Activated T-cell treated with anti-CD3 and anti-CD28 coated beads for 1 hour (primary cell): ENCODE measurements at places on chromosomes 1 and 21.
A peak's percentile ranks its signal among the peaks of the same experiment; 100 is the strongest.

DNA sequence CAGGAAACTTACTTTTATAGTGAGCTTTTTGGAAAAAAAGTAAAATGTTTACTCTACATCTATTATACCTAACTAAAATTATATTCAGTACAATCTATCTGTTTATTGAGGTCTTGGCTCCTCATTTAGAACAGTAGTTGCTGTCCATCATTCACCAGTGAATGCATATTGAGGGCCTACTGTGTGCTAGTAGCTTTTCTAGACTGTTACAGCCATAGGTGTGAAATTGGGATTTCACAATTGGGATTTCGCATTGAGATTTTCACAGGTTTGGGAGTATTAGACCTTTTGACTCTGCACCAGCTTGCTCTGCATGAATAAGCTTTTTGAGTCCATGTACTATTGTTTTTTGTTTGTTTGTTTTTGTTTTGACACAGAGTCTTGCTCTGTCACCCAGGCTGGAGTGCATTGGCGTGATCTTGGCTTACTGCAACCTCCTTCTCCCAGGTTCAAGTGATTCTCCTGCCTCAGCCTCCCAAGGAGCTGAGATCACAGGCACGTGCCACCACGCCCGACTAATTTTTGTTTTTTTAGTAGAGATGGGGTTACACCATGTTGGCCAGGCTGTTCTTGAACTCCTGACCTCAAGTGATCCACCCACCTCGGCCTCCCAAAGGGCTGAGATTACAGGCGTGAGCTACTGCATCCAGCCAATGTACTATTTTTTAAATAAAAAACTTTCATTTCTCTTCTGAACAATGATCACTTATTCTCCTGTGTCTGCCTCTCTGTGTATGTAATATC, 47.2 kb upstream of the ERRFI1 start:
- DNase-seq, result no peak

DNA sequence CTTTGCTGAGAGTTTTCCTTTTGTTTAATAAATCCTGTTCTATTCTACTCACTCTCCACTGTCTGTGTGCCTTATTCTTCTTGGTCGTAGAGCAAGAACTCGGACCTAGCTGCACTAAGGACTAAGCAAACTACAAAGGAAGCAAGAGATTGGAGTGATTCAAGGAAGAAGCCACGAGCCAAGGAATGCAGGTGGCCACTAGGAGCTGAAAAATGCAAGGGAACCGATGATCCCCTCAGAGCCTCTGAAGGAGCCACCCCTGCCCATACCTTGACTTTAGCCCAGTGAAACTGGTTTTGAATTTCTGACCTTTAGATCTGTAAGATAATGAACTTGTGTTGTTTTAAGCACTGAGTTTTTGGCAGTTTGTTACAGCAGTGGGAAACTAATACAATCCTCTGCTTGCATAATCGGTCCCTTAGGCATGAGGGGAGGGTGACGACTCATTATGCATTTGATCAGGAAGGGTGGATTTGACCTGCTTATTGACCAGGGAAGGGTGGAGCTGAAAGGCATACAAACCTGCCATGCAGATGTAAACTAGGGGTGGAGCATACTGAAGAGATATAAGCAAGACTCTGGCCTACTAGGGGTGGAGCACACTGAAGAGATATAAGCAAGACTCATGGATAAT, 6.2 kb upstream of the CA6 start:
- DNase-seq, result no peak

- DNase-seq, result no peak
These were observed 1.4 kb downstream of the PFKFB2 start for GRCh38 chr1:207054491-207054890.

DNA sequence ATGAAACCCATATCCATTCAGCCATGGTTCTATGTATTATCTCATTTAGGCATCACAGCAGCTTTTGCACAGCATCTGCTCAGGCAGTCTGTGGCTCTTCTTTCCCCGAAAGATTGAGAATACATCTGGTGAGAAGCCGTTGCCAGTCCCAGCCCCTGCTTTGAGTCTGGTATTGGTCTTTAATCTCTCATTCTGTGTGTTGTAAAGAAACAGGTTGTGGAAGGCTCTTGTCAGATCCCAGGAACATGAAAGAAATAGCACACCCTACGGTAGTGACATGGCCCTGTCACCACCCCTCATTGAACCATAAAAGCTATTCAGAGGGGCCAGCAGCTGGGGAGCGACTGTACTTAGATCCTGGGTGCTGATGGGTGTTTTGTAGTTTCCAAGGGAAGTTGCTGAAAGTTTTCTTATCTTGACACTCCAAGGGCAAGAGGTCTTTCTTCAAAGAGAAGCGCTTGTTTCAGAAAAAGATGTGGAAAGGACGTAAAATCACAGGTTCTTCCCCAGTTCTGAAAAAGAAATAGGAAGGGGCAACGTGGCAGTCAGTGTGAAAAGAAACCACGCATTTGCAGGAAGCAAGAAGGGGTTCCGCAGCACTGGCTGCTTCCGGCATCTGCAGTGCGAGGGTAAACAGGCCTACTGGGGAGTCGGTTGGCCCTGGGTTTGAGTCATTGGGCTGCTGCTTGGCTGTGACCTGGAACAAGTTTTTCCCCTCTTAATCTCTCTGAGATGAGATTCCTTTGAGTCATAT, 145.0 kb downstream of the DHRS3 start:
- DNase-seq, result peak; percentile 51

DNA sequence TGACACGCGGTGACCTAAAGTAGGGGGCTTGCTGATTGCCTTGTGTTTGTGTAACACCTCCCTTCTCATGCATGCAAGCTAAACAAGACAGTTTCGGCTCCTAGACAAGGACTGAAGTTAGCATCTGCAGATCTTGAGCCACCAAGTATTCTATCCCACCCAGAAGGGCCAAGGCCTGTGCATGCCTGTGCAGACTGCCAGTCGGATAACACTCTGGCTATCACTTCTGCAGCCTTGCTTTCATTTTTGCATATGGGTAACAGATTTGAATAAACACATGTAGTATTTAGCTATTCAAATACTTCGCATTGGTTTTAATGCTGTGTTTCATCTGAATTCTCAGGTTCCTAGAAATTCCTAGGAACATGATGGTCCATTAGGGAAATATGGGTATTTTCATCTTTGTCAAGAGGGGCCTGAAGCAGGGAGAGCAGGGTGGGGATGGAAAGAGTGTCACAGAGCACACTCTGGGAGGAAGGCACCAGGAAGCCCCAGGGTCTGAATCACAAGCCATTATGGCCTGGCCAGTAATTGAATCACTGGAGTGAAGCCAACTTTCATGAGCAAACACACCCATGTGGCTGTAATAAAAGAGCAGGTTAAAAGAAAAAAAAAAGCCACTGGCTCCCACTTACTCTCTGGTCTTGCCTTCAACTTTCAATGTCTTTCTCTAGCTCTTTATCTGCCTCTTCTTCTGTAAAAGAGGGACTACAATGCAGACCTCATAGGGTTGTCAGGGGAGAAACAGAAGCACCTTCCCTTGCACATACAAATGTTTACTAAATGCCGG, 28.3 kb downstream of the GADD45A start:
- DNase-seq, result no peak

DNA sequence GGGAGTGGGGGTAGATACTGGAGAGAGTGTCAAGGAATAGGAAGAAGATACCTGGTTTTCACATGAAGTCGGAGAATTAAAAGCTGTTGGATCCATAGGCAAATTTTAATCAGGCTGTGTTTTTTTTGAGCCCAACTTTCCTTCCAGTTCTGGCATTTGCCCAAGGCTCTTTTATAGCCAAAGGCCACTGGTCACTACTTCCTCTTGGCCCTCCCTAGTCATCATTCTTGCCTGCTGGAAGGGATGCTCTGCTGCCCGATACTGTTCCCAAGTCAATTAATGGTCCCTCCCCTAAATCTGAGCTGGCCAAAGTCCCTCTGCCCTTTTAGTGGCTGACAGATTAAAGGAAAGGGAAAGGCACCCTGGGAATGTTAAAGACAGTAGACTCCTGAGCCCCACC, 102.8 kb upstream of the ZNF648 start:
- no peak for DNase-seq

DNA sequence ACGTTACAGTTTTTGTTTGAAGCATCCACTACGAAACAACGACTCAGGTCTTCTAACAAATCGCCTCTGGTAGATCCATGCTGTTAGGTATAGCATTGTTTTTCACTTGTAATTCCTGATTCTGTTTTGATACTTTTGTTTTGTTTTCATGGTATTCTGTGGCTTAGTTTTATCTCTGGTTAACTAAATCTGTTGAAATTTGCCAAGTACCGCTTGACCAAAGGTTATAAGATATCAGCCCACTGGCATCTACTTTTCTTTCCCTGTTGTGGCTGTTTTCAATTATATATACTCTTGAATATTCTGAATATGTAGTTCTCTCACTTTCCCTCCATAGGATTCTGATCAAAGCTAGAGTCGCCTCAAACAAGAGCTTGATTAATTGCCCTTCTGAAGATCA, 274.8 kb upstream of the C1orf105 start:
- no peak for DNase-seq

GRCh38 chr1:66725885-66726665, 26.2 kb upstream of the DYNLT5 start:
- DNase-seq, result peak; percentile 14

GRCh38 chr1:180154003-180154324, 705 bp upstream of the QSOX1 start:
- DNase-seq, result no peak

GRCh38 chr1:241998412-241998921, 431 bp downstream of the MAP1LC3C start:
- peak; percentile 23 for DNase-seq

- DNase-seq, result no peak
These were observed 20.0 kb downstream of the OLFML3 start for GRCh38 chr1:113999233-113999632.

DNA sequence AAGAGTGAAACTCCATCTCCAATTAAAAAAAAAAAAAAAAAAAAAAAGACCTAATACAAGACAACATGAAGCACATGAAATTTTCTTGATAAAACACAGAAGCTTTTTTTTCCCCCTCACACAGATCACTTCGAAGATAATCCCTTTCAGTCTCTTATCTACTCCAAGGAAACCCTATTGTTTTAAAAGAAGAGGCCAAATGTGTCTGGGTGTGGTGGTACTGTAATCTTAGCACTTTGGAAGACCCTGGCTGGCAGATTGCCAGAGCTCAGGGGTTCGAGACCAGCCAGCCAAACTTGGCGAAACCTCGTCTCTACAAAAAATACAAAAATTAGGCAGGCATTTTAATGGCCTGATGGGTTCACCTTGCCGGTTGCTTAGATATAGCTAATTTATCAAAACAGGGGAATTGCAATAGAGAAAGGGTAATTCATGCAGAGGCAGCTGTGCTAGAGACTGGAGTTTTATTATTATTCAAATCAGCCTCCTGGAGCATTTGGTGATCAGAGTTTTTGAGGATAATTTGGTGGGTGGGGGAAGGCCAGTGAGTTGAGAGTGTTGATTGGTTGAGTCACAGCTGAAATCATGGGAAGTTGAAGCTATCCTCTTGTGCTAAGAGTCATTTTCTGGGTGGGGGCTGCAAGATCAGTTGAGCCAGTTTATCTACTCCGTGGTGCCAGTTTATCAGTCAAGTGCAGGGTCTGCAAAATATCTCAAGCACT, 62.5 kb downstream of the SLC16A1 start:
- DNase-seq, result no peak

DNA sequence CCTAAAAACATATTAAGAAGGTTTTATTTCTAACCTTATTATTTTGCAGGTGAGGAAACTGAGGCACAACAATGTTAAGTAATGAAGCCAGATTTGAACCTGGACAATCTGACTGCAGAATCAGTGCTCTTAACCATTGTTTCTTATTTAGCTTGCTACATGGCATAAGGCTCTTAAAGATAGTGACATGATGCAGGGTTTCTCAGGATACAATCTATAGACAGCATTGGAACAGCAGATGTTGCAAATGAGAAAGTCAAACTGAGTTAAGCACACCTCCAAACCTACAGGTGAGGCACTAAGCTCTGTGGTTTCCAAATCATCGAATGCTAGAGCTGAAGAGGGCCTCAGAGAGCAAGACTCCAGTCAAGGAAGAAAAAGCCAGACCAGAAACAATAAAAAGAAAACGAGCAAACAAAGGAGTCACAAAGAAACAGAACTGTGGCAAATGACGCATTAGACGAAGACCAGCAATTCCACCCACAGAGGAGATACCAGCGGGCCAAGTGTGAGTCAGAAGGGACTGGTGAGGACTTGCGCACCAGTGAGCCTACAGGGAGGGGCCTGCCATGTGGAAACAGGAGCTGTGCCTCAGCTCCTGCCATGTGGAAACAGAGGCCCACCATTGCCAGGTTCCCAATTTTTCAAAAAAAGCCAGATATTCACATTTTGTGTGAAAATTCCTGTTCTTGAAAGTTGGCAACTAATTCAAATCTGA, 14.4 kb downstream of the CD58 start:
- DNase-seq, result peak; percentile 45

- DNase-seq, result no peak
These were observed 15.9 kb upstream of the PRDM15 start for GRCh38 chr21:41894922-41895557.

GRCh38 chr21:44530903-44531605, 8.9 kb downstream of the KRTAP10-1 start:
- no peak for DNase-seq

- DNase-seq, result peak; percentile 86
These were observed 92.5 kb upstream of the RUNX3 start for GRCh38 chr1:25022361-25023189.

DNA sequence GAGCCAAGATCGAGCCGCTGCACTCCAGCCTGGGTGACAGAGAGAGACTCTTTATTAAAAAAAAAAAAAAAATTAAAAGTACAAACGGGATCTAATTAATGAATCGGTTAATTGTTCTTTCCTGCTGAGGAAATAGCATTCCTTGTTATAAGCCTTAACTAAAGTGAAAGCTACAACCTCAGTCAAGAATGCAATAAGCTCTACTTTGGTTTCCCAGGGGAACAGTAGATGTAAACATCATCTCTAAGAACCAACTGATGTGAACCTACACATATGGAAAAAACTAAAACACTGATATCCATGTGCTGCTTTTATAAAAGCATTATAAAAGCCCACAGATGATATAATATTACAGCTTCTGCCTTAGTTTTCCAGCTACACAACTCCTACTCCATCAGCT, 41.9 kb downstream of the LPGAT1 start:
- no peak for DNase-seq

DNA sequence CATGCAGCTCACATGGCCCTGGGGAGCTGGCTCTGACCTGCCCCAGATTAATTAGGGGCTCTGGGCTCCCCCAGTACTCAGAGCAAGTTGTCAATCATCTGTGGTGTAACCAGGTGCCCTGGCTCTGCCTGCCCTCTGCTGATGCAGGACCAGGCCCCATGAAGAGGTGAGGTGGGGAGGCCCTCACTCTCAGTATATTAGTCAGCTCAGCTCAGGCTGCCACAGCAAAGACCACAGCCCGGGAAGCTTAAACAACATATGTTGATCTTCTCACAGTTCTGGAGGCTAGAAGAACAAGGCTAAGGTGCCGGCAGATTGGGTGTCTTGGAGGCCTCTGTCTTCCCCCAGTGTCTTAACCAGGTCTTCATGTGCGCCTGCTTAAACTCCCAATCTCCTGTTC, 66.5 kb downstream of the FCRL5 start:
- no peak for DNase-seq

- DNase-seq, result no peak
These were observed 23.7 kb upstream of the GREM2 start for GRCh38 chr1:240635466-240636256.
